ENCODE measurements at places on chromosomes 6 and 20.

- DNase-seq, result no peak
These were observed 73.8 kb downstream of the TOX2 start for GRCh38 chr20:43988451-43988850.

GRCh38 chr20:53245574-53245973 lies 273.4 kb downstream of the TSHZ2 start:
- DNase-seq, result no peak

DNA sequence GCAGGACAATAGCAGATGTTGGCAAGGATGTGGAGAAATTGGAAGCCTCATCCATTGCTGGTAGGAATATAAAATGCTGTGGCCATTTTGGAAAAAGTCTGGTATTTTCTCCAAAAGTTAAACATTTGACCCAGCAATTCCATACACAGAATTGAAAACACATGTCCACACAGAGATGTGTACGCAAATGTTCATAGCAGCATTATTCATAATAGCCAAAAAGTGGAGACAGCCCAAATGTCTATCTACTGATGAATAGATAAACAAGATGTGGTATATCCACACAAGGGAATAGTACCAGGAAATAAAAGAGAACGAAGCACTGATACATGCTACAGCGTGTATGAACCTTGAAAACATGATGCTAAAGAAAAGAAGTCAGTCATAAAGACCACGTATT lies 40.5 kb downstream of the CFAP61 start:
- DNase-seq, result no peak

- DNase-seq, result no peak
These were observed 2.5 kb upstream of the POU5F1 start for GRCh38 chr6:31172973-31173384.

DNA sequence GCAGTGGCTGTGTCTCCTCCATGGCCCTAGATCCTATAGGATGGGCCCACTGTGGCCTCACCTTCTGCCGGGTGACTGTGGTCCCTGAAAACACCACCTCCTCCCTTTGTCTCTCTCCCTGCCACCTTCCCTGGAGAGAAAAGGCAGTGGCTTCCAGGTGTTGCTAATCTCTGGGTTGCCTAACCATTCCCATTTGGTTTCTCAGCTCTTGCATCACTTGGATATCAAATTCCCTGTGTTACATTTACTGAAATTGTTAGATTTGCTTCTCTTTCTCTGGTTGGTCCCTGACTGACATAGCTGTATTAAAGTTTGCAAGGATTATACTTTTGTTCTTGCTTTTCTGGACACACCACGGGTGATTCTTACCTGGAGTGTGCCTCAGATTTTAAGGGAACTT lies 9.3 kb upstream of the ZFP64 start:
- no peak for DNase-seq

- no peak for DNase-seq
These were observed 144.1 kb downstream of the MRPL14 start for GRCh38 chr6:43983191-43983590.

GRCh38 chr6:40822619-40823018 lies 216.4 kb downstream of the UNC5CL start:
- DNase-seq, result no peak

Data from HEK293T (cell line).